Keratinocyte (primary cell): ENCODE measurements at places on chromosomes 6 and 20. TPM values are rescaled to one million over a fixed set of nuclear protein-coding genes. Genes with fewer than 3 reads are reported as not detected.

Gene SAMD10
- polyA plus RNA-seq = 0.45 to 0.93 TPM (median 0.75 TPM) in 3 replicates

Gene ERMARD
- 25.6 to 37.9 TPM (median 37.2 TPM) in 3 replicates for polyA plus RNA-seq

Gene PHACTR2
- polyA plus RNA-seq = 5.9 to 20.9 TPM (median 9.4 TPM) in 3 replicates

Gene RAB44
- 0.03 TPM in 2 of 3 replicates, not detected in the other for polyA plus RNA-seq

Gene IRF4
- polyA plus RNA-seq = 0.01 to 0.12 TPM (median 0.10 TPM) in 3 replicates

Gene HSPA1L
- 0.31 to 0.60 TPM (median 0.54 TPM) in 3 replicates for polyA plus RNA-seq

Gene CFB
- polyA plus RNA-seq = 0.84 to 2.9 TPM (median 2.5 TPM) in 3 replicates

Gene CCN6
- 0.46 to 0.90 TPM (median 0.50 TPM) in 3 replicates for polyA plus RNA-seq

DNA sequence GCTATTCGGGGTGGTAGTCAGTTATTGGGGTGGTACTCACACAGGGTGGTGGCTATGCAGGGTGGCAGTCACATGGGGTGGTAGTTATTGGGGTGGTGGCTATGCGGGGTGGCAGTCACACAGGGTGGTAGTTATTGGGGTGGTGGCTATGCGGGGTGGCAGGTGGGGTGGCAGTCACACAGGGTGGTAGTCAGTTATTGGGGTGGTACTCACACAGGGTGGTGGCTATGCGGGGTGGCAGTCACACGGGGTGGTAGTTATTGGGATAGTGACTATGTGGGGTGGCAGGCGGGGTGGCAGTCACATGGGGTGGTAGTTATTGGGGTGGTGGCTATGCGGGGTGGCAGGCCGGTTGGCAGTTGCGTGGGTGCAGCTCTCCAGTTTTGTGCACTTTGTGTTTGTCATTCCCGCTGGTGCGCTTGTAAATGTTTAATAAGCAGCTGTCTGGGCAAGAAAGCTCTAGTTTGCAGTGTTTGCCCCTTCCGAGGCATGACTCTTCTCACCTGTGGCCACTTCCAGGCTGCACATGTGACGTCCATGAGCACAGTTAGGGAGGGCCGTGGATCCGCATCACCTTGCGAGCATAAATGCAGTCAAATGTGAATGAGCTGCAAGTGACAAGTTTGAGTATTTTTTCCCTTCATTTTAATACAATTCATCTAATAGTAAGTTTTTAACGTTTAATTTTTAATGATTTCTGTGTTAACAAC, 219.0 kb upstream of the CST7 start:
- H3K4me1 ChIP-seq = no peaks in the 10 kb centered on the region
- DNase-seq = no peak
- H3K36me3 ChIP-seq = no peaks in the 10 kb centered on the region
- no peak overlapping the region for H3K27ac ChIP-seq

GRCh38 chr6:159691133-159691962, 1.7 kb downstream of the SOD2 start:
- H3K36me3 ChIP-seq = peaks cover 1% of the 10 kb centered on the region
- peak overlapping the region; percentile 85 for H3K27ac ChIP-seq
- no peak overlapping the region for H3K4me3 ChIP-seq
- peaks cover 27% of the 10 kb centered on the region for H3K4me1 ChIP-seq
- H3K27me3 ChIP-seq = no peaks in the 10 kb centered on the region
- DNase-seq = no peak

DNA sequence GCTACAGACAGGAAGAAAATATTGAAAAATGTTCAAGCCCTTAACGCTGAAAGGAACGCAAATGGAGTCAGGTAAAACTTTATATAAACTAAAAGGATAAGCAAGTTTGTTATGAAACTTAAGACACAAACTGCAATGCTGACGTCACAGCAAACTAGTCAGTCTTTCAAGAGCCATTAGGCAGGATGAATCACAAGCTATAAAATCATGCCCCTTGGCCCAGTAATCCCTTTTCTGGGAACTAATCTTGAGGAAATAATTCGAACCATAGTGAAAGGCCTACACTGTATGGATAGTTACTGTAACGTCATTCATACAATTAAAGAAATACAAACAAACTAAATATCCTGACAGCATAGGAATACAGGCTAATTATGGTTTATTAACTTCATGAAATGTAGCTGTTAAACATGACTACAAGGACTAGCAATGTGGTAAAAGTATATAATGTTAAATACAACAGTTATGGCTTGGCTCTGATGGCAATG, 42.7 kb upstream of the HINT3 start:
- DNase-seq = no peak
- peaks cover 23% of the 10 kb centered on the region for H3K4me1 ChIP-seq
- H3K27ac ChIP-seq = peak overlapping the region; percentile 80
- H3K36me3 ChIP-seq = no peaks in the 10 kb centered on the region

- no peak overlapping the region for H3K4me3 ChIP-seq
- no peaks in the 10 kb centered on the region for H3K27me3 ChIP-seq
- no peaks in the 10 kb centered on the region for H3K4me1 ChIP-seq
Observed at GRCh38 chr20:32991792-32992641, 12.2 kb downstream of the SUN5 start.

GRCh38 chr6:124131779-124132178, 328.1 kb downstream of the NKAIN2 start:
- DNase-seq = no peak
- no peak overlapping the region for H3K27ac ChIP-seq
- no peaks in the 10 kb centered on the region for H3K36me3 ChIP-seq
- H3K4me1 ChIP-seq = no peaks in the 10 kb centered on the region

GRCh38 chr6:117549611-117550010, 52.7 kb downstream of the GOPC start:
- no peaks in the 10 kb centered on the region for H3K27me3 ChIP-seq
- no peak overlapping the region for H3K4me3 ChIP-seq
- H3K4me1 ChIP-seq = peaks cover 41% of the 10 kb centered on the region
- DNase-seq = no peak

DNA sequence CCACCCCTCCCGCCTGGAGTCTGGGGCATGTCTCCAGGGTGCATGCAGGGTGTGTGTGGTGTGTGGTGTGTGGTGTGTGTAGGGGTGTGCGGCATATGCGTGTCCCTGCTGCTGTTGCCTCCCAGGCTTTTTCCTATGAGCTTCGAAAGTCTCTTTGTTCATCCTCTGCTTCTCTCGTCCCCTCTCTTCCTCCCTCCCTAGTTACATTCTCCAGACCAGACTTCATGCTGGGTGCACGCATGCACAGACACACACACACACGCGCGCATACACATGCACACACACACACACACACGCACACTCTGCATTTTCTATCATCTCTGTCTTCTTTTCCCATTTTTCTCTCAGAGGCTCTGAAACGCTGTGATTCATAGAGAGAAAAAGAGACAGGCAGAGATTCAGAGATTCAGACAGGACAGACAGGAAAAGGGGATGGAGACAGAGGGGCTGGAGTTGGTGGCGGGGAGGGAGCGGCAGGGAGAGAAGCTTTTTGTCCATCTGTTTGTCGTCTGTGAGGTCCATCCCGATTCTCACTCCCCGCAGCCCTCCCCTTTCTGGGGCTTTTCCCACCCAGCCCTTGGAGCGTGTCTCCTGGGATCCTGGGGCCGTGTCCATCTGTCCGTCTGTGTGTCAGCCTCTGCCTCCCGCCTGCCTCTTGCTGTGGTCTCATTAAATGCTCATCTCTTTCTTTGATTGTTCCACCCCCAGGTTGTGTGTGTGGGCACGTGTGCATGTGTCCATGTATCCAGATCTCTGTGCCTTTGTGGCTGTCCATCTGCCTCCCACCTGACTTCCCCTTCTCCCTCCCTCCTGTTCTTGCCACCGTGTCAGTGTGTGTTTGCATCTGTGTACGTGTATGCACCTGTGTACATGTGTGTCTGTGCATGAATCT, 62.6 kb downstream of the SRC start:
- H3K4me1 ChIP-seq = peaks cover 19% of the 10 kb centered on the region
- no peak overlapping the region for H3K4me3 ChIP-seq
- DNase-seq = no peak
- H3K27me3 ChIP-seq = peaks cover 52% of the 10 kb centered on the region
- peaks cover 3% of the 10 kb centered on the region for H3K36me3 ChIP-seq

GRCh38 chr20:50712771-50713656, 18.4 kb upstream of the PARD6B start:
- H3K27ac ChIP-seq = no peak overlapping the region
- H3K27me3 ChIP-seq = no peaks in the 10 kb centered on the region

- DNase-seq = no peak
- H3K4me3 ChIP-seq = no peak overlapping the region
- peaks cover 33% of the 10 kb centered on the region for H3K36me3 ChIP-seq
- H3K4me1 ChIP-seq = peaks cover 22% of the 10 kb centered on the region
- no peak overlapping the region for H3K27ac ChIP-seq
Observed at GRCh38 chr6:170286246-170286933, 4.5 kb downstream of the DLL1 start.

DNA sequence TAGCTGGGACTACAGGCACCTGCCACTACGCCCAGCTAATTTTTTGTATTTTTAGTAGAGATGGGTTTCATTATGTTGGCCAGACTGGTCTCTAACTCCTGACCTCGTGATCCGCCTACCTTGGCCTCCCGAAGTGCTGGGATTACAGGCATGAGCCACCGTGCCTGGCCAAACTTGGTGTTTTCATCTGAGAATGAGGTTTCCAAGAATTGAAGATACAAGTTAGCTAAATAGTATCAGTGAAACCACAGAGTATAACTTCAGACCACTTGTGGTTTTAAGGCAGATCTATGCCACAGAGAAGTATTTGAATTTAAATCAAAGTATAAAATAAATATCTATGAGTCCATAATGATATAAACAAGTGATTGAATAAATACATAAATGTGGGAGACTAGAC, 70.1 kb downstream of the SLC16A10 start:
- H3K4me3 ChIP-seq = no peak overlapping the region
- H3K36me3 ChIP-seq = no peaks in the 10 kb centered on the region
- no peaks in the 10 kb centered on the region for H3K4me1 ChIP-seq
- DNase-seq = no peak

DNA sequence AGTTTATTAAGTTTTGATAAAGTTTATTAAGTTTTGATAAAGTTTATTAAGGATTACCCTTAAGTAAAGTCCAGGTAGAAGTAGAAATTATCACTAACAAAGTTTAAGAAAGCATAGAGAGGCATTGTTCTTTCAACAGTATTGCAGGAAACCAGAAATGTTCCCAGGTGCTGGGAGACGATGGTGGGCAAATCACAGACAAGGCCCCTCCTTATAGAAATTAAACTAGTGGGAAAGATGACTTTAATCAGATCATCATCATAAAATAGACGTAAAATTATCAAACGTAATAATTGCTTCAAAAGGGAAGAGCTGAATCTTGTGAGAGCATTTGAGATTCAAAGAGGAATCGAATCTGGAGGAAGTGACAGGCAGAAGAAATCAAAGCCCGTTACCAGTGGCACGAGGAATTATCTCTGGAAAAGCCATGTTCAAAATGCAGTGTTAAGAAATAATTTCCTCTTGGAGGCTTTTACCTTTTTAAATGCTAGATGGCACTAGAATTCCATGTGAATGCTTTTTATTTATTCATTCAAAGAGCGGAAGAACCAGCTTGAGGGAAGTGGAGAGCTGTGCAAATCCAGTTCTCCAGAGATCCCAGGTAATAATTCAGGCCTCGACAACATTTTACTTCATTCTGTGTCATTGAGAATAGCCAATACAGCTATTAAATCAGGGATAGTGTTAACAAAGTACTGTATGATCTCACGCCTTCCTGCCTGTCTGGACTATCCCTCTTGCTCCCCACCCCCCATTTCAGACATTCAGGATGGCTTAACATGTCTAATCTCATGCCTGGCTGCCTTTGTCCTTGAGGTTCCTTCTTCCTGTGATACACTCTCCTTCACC, 1.0 kb upstream of the APMAP start:
- no peak overlapping the region for H3K4me3 ChIP-seq
- peak overlapping the region; percentile 72 for H3K27ac ChIP-seq
- peaks cover 7% of the 10 kb centered on the region for H3K27me3 ChIP-seq
- peaks cover 3% of the 10 kb centered on the region for H3K36me3 ChIP-seq
- no peak for DNase-seq

DNA sequence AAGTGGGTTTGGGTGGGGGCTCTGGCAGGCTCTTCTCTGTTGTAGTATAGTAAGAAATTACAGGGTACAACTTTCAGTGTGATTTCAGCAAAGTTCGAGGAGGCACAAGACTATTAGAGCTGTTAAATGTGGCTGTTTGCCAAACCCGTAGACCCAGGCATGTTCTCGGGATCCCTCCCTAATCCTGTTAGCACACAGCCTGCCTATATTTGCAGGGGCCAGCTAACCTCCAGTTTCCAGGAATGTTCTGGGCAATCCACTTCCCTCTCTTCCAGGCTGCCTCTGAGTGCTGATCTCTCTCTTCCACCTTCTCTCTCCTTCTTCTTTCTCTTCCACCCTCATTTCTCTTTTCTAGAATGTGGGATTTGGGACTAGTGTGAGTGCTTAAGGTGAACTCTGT, 34.8 kb upstream of the ZFP64 start:
- H3K27me3 ChIP-seq = peaks cover 3% of the 10 kb centered on the region
- no peak overlapping the region for H3K4me3 ChIP-seq
- H3K27ac ChIP-seq = no peak overlapping the region
- DNase-seq = no peak
- H3K4me1 ChIP-seq = no peaks in the 10 kb centered on the region
- no peaks in the 10 kb centered on the region for H3K36me3 ChIP-seq

DNA sequence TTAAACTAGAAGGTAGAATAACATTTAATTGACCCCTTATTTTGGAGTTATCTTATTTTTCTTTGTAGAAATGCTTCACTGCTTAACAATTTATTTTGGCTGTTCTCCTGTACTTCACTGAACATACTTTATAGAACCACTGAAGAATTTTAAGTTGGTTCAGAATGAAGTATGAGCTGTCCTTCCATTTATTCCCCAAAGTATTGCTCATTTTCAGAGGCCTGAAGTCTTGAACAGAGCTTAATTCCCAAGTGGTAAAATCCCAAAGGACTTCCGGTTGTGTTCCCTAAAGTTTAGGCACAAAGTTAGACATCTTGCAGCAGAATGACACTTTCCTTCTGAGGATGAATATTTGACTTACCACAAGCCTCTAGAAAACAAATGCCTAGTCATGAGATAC, 233.3 kb downstream of the TINAG start:
- H3K27ac ChIP-seq = no peak overlapping the region
- no peaks in the 10 kb centered on the region for H3K27me3 ChIP-seq
- no peak for DNase-seq
- no peaks in the 10 kb centered on the region for H3K4me1 ChIP-seq
- H3K36me3 ChIP-seq = no peaks in the 10 kb centered on the region

DNA sequence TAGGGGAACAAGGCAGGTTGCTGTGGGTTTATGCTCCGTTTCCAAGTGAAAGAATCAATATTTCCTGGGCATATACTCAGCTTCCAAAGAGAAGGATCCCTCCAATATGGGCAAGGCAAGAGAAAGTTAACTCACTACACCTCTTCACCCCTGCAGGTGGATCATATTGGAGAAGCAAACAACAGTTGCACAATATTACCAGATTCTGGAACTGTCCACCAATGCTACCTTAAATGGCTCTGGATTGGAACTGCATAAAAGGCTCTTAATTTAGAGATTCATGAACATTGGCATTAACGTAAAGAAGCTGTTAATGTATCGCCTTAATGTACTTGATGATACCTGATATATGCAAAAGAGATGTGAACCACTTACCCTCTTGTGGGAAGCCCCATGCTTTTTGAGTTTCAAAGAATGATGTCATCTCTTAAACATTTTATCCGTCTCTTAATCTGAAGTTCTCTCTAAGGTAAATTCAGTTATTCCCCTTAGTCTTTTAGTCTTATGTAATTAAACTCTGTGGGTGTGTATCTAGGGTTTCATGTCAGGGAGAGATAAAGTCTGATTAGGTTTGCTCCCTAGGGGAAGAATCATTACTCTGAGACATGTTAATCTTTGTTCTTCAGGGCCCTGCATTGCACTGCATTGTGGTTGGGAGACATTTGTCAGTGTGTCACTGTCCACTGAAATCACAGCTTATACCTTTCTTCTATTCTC, 99.5 kb downstream of the PHACTR1 start:
- H3K4me1 ChIP-seq = no peaks in the 10 kb centered on the region
- H3K27me3 ChIP-seq = peaks cover 19% of the 10 kb centered on the region
- no peak overlapping the region for H3K27ac ChIP-seq
- no peak overlapping the region for H3K4me3 ChIP-seq

- no peaks in the 10 kb centered on the region for H3K27me3 ChIP-seq
- H3K36me3 ChIP-seq = no peaks in the 10 kb centered on the region
- H3K4me1 ChIP-seq = peaks cover 100% of the 10 kb centered on the region
- DNase-seq = no peak
- H3K27ac ChIP-seq = peak overlapping the region; percentile 99
Observed at GRCh38 chr20:47354714-47355488, 1.6 kb downstream of the ZMYND8 start.
